CD4-positive, alpha-beta T cell treated with Interleukin-15 for 4 hours (primary cell): ENCODE measurements at places on chromosomes 5 and 9.

- peak; percentile 44 for DNase-seq
Observed at GRCh38 chr5:72815580-72816283, 729 bp upstream of the TNPO1 start.

DNA sequence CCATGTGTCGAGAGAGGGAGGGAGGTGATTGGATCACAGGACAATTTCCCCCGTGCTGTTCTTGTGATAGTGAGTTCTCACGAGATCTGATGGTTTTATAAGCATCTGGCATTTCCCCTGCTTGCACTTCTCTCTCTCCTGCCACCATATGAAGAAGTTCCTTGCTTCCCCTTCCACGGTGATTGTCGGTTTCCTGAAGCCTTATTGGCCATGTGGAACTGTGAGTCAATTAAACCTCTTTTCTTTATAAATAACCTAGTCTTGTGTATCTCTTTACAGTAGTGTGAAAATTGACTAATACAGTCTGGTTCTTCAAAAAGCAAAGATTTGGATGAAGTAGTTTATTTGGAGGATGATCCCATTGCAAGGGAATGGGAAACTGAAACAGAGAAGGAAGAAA is 11.3 kb upstream of the MIER3 start:
- no peak for DNase-seq

DNA sequence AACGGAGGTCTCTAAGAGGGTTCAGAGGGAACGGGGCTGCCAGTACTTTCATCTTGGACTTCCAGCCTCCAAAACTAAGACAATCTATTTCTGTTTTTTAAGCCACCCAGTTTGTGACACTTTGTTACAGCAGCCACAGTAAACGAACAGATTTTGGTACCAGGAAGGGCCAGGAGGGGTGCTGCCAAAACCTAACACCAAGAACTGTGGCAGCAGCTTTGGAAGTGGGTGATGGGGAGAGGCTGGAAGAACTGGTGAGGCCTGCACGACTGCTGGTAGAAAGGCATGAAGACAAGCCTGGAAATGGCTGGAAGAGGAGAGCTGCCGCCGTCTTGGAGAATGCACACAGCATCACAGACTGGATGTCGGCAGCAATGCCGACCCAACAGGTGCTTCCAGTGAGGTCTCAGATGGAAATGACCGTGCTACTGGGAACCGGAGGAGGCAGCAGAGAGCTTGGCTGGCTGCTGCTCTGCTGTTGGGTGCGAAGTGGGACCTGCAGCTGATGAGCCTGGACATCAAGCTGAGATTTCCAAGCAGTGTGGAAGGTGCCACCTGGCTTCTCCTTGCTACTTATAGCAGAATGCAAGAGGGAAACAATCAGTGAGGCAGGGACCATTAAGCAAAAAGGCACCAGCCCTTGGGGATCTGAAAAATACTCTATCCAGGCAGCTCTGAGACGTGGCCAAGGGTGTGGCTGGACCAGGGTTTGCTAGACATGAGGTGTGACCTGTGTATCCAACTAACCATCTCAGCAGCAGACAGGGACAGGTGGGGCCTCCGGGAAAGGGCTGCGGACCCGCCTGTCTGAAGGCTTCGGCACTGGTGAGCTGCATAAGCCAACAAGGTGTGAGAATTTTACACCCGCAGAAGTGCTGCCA is 4.7 kb upstream of the TMEM210 start:
- peak; percentile 25 for DNase-seq

GRCh38 chr9:3980771-3981170 is 319.1 kb downstream of the GLIS3 start:
- no peak for DNase-seq

GRCh38 chr5:121681229-121681855 is 170.3 kb upstream of the FTMT start:
- no peak for DNase-seq

GRCh38 chr9:120424248-120424647 is 155.7 kb downstream of the CDK5RAP2 start:
- no peak for DNase-seq

DNA sequence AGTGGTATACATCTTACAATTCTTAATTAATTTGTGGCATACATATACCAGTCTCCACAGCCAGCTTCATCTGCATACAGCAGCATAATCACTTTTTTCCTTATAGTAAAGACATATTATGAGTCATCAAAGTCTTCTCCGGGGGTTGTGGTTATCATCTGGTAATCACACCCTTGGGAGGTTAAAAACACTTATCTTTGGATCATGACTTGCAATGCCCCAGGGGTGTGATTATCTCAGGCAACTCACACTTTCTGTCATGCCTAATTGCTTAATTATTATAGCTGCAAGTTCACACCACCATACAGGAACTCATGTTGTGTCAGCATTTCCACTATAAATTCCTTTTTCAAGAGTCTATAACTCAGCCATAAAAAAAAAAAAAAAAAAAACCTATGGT is 218.4 kb downstream of the ANXA1 start:
- DNase-seq, result no peak

DNA sequence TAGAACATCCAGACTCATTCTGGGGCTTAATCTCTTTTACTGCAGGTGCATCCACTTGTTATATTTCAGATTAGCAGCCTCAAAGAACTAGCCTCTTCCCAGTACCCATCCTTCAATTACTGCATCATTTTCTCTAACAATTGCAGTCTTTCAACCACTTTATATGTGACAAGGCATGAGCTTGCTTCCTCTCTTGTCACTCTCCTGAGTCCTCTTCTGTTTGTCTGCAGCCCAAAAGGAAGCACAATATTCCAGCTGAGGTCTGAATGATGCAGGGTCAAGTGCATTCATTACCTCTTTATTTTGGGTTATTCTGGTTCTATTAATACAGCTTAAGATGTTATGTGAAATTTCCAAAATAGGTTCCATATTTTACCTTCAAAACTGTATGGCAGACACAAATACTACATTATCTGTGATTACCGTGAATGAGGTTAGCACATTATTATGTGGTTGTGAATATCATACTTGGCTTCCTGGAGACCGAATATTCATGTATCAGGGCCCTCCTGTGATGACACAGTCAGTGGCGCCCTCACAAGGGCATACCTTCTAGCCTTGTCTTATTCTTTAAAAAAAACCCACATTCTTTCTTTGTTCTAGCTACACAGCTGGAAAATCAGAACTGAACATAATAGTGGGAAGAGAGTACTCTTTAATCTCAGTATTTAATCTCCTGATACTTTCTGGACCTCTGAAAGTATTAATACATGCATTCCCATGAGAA is 323.8 kb downstream of the PDE4D start:
- no peak for DNase-seq

DNA sequence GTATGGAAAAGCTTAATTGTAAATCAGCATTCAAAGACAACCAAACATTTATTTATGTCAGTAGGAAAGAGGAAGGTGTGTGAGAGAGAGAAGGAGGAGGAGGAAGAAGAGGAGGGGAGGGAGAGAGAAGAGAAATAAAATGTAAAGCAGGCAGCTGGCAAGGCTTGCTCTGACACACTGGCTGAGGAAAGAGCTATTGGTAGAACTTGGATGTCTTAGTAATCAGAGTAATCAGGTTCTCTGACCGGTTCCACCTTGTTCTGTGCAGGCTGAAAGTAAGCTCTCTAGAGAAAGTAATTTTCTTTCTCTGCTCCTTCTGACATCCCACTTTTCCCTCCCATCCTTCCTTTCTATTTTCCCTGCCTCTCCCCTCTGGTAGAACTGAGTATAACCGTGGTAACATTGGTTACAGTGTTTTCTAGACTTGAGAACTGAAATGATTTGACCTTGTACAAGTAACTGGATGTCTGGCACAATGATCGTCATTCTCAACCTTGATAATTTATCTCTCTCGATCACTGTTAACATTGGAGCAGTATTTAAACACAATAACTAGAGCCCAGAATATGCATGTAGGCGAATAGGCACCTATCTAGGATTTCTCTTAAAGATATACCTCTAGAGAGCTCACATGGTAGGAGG is 33.3 kb downstream of the TLE4 start:
- DNase-seq, result no peak

DNA sequence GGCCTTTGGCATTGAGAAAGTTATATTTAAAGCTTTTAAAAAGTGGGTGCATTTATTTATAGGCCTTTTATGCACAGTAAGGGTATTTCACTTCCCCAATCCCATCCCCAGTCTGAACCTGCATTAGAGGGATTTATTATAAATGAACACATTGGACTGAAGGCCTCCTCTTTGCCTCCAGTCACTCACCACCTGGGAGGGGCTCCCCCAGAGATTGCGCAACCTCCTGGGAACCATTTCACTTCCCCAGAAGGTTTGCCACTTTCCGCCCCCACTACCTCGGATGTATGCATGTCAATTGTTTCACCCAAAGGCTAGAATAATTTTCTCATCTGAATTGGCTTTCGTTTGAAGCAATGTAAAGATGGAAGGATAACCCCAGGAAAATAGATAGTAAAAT is 29.8 kb upstream of the VCAN start:
- DNase-seq, result no peak

DNA sequence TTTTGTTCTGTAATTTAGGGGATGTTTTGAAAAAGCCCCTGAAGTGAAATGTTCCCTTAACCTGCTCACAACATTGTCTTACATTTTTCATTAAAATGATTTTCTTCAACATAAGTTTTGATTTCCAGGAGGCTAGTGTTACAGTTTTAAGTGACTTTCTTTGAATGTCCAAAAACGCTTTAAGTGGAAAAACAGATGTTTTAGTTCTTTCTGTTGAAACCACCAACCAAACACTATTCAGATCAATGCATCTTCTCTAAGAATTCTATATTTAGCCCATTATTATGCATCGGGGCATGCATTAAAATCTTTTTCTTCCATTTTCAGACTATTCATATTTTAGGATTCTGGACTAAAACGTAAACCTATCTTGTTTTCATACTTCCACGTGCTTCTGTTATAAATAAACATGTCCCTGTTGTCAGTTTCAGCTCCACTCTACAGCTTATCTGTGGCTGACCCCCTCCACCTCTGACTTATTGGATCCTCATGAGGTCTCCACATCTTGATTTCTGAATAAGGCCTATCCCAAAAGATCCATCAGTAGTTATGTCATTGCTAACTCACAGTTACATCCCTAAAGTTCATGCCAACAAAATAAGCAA is 882.3 kb upstream of the SEMA6A start:
- no peak for DNase-seq

DNA sequence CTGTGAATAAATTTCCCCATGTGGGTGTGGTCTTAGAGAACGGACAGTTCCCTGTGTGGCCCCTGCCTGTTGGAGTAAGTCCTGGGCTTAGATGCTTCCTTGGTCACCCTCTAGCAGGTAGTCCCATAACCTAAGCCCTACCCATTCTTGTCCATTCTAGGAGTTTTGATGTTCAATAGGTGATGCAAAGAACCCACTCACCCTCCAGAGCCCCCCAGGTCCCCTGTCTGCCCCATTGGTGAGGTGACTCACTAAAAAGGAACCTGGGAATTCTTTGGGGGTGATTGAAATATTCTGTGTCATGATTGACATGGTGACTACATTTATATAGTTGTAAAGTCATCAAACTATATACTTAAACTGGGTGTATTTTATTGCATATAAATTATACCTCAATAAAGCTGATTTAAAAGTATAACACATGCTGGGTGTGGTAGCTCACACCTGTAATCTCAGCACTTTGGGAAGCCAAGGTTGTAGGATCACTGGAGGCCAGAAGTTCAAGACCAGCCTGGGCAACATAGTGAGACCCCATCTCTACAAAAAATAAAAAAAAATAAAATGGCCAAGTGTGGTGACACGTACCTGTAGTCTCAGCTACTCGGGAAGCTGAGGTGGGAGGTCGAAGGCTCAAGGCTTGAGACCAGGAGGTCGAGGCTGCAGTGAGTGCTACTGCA is 20.8 kb upstream of the GTF3C5 start:
- DNase-seq, result no peak

DNA sequence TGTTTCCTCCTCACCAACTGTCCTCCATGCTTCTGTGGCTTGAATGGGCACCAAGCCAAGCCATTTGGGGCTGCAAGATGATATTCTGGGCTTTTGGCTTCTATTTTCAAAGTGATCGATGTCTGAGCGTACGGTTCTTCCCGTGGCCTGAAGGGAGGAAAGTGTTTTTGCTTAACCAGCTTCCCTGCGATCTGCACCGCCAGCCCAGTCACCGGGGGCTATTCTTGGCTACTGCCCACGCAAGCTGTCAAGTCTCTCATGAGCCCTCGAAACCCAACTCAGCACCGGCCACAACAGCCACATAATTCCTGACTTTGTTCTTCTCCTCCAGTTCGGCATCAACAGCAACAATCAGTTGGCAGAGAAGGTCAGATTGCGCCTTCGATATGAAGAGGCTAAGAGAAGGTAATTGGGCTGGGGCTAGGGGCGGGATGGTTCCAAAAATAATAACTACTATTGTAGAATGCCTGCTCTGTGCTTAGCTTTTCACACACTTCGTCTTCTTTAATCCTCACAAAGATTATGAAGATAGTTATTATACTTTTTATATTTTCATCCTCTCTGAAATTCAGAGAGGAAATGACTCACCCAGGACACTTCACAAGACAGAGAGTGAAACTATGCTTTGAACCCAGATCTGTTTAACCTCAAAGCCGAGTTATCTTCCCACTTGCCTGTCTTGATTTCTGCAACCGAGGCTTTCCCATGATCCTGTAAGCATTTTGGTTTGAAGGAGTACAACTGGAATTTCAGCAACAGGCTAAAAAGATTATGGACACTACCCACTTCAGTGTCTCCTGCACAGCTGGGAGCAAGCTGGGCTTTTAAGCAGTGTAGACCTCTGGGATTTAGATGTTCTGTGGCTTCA is 76.4 kb upstream of the RARS1 start:
- DNase-seq, result peak; percentile 38

DNA sequence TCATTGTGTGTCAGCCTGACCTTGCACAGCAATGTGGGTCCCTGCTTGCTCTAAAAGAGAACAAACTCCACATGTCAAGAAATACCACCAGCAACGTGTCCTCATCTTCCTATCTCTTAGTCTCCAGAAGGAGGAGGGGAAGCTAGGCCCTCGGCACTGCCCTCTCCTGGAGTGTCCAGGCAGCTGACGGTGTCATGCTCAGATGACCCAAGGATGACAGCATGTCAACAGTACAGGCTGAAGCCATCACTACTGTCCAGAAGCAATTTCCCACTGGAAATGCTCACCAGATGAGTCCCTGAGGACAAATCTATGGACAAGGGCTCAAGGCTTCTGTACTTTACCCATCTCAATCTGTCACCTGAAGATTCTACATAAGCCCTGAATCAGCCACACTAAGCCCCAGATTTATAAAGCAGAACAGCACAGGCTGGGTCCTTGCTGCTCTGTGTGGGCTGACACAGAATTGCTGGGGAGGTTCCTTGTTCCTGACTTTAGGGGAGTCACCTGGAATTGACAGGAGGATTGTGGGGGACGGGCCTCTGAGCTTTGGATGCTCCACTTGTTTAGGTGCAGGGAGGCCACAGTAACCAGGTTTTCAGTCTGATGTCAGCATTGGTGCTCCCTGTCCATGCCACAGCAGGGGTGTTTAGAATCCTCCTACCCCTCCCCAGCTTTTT is 210.2 kb downstream of the DAB2IP start:
- no peak for DNase-seq

DNA sequence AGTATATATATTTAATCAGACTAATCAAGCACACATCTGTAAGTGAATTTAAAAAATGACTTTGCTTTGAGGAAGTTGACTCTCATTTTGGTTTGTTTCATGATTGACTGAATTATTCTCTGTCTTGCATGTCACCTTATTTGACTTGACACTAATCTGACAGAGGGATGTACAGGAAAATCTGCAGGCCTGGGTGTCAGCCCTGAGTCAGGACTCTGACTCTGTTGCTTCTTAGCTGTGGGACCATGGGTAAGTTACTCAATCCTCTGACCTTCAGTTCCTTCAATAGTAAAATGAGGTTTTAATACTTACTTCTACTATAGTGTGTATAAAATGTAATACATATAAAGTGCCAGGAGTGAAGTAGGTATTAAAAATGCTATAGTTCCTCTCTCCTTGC is 415.9 kb downstream of the ARHGEF28 start:
- no peak for DNase-seq
